Fibroblast of lung (primary cell): ENCODE measurements at places on chromosomes 7 and 10.

- DNase-seq, result no peak
Observed at GRCh38 chr10:3237530-3237929, 64.9 kb upstream of the PITRM1 start.

DNA sequence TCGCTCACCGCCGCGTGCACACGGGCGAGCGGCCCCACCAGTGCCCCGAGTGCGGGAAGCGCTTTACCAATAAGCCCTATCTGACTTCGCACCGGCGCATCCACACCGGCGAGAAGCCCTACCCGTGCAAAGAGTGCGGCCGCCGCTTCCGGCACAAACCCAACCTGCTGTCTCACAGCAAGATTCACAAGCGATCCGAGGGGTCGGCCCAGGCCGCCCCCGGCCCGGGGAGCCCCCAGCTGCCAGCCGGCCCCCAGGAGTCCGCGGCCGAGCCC lies 3.3 kb downstream of the REPIN1 start:
- no peak for DNase-seq

DNA sequence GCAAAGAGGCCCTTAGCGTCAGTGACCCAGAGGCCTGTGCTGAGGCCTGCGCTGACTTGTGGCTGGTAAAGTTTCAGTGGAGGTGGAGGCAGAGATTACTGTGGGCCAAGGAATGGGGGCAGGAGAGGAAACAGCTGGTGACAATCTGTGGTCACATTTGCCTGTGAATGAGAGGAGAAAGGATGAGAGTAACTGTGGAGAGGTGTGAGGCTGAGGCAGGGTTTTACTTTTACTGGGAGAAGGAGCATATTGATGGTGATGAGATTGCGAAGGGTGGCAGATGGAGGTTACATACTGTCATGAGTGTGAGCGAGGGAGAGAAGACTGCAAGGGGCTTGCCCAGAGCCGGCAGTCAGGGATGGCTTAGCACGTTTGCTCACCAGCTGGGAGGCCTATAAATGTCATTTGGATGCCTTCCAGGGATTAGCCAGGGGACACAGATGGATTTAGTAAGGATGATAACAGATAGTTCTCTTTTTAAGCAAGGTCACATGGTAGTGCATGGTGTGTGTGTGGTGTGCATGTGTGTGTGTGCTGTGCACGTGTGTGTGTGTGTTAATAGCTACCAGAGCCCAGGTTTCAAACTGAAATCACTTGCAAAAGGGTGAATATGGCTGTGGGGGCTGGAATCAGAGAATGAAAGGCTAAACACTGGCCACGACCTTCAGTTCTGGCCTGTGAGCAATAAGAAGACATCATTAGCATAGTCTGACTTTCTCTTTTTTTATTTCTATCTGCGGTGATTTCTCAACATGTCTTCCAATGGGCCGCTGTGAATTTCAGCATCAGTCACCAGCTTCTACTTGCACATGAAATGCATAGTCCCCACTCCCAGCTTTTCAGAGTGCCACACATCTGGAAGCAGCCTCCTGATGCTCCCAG lies 291.5 kb upstream of the ZNF32 start:
- DNase-seq, result peak; percentile 36

GRCh38 chr10:60314069-60314940 lies 75.4 kb downstream of the ANK3 start:
- DNase-seq, result peak; percentile 82

DNA sequence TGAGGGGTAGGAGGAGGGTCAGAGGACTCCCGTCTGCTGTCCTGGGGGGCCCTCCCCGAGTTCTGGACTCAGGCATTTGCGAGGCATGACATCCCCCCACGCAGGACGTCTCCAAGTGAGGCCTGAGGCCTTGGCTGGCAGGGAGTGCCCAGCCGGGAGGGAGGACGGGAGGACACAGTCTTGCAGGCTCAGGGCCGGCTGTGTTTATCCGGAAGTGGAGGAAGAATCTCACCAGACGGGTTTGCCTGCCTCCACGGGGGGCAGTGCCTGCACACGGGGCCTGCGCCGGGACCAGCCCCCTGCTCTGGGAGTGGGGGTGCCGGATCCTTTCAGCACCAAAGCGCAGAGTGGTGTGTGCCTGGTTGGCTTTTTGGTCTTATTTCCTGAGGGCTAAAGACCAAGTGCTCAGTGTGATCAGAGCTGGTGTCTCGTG lies 10.9 kb downstream of the PWWP2B start:
- DNase-seq, result peak; percentile 38

DNA sequence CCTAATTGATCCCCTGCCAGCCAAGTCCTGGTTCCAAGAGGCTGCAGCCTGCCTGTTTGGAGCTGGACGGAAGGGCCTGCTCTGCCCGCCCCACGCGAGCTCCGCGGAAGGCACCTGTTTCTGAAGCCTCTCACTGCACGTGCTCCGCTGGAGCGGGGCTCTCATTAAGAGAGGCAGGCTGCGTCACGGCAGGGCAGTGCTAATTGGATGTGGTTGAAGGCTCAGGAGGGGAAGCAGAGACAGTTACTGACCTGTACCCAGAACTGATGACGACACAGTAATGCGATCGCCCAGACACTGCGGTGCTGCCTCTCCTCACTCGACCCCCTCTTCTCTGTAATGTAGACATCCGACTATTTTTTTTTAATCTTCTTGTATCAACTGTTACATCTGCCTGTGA lies 411.1 kb upstream of the MGMT start:
- no peak for DNase-seq

- no peak for DNase-seq
Observed at GRCh38 chr7:96355990-96356506, 34.1 kb upstream of the SLC25A13 start.

GRCh38 chr7:139710036-139710435 lies 67.8 kb downstream of the HIPK2 start:
- DNase-seq, result no peak

- DNase-seq, result no peak
Observed at GRCh38 chr7:50528266-50529092, 36.7 kb downstream of the DDC start.

GRCh38 chr7:70044064-70044463 lies 445.8 kb downstream of the AUTS2 start:
- DNase-seq, result no peak
